ENCODE measurements at places on chromosomes 4 and X. TPM values are rescaled to one million over a fixed set of nuclear protein-coding genes. Genes with fewer than 3 reads are reported as not detected.

UGT2B10 gene
- not detected for total RNA-seq

BCORL1 gene
- total RNA-seq, result 5.8 TPM

VEGFC gene
- 11.1 TPM for total RNA-seq

XAGE2 gene
- total RNA-seq, result not detected

Data from sigmoid colon (tissue), 7 donors.